Fibroblast of upper back skin (primary cell): ENCODE measurements at places on chromosomes 16 and 17.

- DNase-seq: no peak
Observed at GRCh38 chr17:82129095-82129494, 31.1 kb upstream of the FASN start.

DNA sequence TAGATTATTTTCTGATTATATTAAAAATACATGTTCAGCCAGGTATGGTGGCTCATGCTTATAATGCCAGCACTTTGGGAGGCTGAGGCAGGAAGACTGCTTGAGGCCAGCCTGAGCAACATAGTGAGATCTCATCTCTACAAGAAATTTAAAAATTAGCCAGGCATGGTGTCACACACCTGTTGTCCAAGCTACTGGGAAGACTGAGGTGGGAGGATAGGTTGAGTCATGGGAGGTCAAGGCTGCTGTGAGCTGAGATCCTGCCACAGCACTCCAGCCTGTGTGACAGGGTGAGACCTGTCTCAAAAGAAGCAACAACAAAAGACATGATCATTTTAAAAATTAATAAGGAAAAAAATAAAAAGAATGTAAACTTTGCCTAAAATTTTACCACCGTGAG, 40.7 kb downstream of the PRAC1 start:
- no peak for DNase-seq

- peak; percentile 65 for DNase-seq
Observed at GRCh38 chr17:67421869-67422273, 44.8 kb downstream of the PITPNC1 start.

- DNase-seq: no peak
Observed at GRCh38 chr17:62572488-62572887, 55.0 kb upstream of the MRC2 start.

- DNase-seq: no peak
Observed at GRCh38 chr17:27403480-27404005, 52.7 kb upstream of the KSR1 start.

- DNase-seq: no peak
Observed at GRCh38 chr16:4648917-4649316, 24.3 kb downstream of the MGRN1 start.

DNA sequence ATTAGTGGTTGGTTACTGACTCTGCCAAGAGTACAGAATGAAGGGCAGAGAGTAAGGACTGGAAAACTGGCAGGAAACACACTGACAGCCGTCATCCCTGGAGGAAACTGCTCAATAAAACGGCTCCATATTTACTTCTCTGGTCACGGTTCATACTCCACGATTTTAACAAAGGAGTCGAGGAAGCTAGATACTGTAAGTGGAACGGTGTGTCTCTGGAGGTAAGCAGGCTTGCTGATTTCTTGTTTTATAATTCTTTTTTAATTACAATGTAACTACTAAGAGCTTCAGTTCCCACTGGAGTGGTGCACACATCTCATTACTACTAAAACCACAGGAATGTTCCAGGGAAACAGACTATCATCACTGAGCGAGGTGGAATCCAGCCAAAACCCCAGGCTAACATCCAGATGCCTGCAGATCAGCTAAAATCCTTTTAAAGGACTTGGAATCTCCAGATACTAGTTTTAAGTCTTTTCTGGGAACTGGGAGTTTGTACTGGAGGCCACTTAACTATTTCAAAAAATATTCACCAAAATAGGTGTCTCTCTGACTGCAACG, 17.8 kb downstream of the SERPINF1 start:
- peak; percentile 97 for DNase-seq

DNA sequence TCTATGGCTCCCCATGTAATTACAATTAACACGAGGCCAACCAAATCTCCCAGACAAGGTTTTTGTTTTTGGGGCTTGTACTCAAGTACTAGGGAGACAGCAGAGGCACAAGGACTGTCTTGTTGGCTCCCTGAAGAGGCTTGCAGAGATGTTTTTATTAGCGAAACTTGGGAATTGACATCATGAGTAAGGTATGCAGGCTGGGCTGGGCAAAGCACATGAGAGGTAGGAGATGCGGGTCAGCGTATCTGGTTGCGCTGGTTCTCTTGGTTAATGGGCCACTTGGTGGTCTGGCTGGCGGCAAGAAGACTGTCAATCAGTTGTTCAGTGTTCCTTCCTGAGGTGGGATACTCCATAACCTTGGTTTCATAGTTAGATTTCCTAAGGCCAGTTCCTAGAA, 28.9 kb downstream of the LCMT1 start:
- DNase-seq: no peak

DNA sequence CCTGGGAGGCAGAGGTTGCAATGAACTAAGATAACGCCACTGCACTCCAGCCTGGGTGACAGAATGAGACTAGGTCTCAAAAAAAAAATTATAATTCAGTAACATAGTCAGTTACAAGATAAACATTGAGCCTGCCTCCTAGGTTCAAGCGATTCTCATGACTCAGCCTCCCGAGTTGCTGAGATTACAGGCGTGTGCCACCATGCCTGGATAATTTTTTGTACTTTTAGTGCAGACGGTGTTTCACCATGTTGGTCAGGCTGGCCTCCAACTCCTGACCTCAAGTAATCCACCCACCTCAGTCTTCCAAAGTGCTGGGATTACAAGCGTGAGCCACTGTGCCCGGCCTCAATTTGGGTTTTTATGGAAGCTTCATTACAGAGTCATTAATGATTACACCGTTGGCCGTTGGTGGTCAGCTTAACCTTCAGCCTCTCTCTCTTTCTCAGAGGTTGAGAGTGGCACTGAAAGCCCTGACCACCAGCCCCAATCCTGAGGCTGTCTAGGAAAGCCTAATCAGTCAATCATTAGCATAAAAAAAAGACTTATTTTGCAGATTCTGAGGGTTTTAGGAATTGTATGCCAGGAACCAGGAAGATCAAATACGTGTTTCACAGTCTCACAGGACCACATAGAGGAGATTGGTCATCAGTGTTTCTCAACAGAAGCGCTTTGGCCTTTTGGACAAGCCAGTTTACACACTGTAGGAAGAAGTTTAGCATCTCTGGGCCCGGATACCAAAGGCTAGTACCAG, 1.3 kb upstream of the LRRC37A3 start:
- no peak for DNase-seq

DNA sequence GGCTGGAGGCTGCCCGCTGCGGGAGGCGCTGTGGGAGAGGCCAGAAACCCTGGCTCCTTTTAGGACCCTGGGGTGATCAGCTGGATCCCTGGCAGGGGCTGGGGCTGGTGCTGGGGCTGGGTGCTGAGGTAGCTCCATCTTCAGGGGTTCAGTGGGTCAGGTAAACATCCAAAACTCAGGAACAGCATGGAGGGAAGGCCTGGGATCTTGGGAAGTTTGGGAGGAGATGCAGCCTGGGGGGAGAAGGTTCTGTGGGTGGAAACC, 21.0 kb downstream of the ADGRG5 start:
- no peak for DNase-seq

GRCh38 chr17:28615260-28615940, 1.4 kb upstream of the RSKR start:
- no peak for DNase-seq

DNA sequence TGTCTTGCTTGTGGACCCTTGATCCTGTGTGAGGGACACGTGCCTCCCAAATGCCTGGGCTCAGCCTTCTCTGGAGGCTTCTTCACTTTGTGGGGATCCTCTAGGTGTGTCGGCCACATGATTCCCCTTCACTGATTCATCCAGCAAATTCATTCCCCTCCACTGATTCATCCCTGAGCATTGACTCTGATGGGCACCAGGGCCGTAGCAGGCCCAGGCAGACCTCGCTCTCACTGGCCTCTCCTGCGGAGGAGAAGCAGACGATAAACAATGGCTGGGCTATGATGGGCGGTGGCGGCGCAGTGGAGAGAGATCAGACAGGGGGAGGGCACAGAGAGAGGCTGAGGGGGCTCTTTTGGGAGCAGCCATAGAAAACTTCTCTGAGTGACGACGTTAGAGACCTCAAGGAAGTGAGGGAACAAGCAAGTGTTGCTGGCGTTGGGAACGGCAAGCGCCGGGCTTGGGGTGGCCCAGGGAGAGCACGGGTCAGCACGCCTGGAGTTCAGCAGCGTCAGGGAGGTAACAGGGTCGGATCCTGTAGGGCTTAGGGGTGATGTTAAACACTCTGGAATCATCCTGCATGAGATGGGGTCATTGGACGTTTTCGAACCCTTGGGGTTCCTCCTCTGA, 17.5 kb upstream of the RPTOR start:
- peak; percentile 37 for DNase-seq

- DNase-seq: no peak
Observed at GRCh38 chr17:57281887-57282286, 25.6 kb downstream of the MSI2 start.

DNA sequence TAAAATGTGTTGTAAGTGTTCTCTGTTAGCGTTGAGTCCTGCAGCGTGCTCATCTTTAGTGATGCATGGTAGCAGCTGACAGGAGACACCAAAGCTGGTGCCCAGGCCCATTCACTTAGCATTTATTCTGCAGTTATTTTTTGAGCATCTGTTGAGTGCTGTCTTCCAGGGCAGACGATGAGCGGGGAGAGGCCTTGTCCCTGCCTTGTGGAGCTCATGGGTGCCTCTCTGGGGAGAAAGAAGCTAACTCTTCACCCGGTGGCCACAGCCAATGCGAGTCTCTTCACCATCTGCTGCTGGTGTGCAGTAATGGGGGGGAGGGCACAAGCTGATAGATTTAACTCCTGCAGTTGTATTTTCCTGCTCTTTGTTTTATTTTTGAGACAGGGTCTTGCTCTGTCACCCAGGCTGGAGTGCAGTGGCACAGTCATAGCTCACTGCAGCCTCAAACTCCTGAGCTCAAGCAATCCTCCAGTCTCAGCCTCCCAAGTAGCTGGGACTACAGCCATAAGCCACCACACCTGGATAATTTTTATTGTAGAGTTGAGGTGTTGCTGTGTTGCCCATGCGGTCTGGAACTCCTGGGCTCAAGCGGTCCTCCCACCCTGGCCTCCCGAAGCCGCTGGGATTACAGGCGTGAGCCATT, 30.5 kb downstream of the GPT2 start:
- DNase-seq: no peak

- peak; percentile 93 for DNase-seq
Observed at GRCh38 chr16:28193530-28194423, 18.0 kb downstream of the XPO6 start.
